Right hindlimb (tissue), 1 donor: ENCODE measurements at places on chromosomes 12 and 14.
A peak's percentile ranks its signal among the peaks of the same experiment; 100 is the strongest.

- no peak for DNase-seq
Measured at GRCh38 chr14:96265383-96266095, 9.5 kb downstream of the BDKRB1 start.

DNA sequence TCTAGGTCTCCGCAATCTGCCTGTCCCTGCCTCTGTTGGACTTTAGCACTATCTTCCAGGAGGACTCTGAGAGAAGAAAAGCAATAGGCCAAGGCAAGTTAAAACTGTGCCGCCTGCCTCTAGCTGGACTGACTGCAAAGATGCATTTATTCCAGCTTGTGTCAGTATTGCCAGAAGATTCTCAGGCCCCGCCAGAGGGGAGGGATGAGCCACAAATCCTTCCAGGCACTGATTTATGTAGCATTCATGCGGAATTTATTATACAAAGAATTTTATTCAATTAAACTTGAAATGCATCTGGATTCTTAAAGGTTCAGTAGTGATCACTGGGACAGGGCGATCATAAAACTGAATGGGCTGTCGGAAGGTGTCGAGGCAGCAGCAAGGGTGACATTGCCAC, 19.8 kb downstream of the MMAB start:
- no peak for DNase-seq

DNA sequence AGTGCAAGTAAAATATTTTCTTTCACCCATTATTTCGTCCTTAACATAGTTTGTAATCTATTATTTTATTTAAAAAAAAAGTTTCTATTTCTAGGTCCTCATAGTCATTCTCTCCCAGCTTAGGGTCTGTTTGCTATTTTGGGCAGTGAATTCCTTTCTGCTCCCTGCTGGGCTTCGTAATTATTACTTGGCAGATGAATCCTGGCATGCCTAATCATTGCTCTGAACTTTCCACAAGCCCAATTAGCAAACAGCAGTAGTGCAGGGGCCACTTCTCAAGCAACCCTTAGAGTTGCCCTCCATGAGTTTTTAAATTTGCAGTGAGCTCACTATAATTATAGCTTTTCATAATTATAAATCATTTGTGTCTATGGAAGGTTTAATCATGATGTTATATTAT, 1378.3 kb upstream of the SEL1L start:
- DNase-seq = no peak

DNA sequence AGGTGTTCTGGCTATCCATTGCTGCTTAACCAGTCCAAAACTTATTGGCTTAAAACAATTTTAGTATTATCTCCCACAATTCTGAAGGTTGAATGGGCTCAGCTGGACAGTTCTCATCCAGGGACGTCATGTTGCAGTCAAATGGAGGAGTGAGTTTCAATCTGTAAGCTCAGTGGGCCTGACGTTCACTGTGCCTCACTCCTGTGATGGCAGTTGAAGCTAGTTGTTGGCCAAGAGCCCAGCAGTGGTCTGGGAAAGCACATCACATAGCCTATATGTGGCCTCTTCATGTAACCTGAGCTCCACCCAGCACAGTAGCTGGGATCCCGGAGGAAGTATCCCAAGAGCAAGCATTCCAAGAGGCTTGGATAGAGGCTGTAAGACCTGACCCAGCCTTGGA, 40.6 kb upstream of the CDKN3 start:
- DNase-seq = peak; percentile 71

- DNase-seq = peak; percentile 45
Measured at GRCh38 chr14:34018564-34019244, 67.8 kb upstream of the EGLN3 start.

- no peak for DNase-seq
Measured at GRCh38 chr12:124484067-124484466, 83.3 kb downstream of the NCOR2 start.

- no peak for DNase-seq
Measured at GRCh38 chr12:50647479-50647878, 116.4 kb upstream of the ATF1 start.

DNA sequence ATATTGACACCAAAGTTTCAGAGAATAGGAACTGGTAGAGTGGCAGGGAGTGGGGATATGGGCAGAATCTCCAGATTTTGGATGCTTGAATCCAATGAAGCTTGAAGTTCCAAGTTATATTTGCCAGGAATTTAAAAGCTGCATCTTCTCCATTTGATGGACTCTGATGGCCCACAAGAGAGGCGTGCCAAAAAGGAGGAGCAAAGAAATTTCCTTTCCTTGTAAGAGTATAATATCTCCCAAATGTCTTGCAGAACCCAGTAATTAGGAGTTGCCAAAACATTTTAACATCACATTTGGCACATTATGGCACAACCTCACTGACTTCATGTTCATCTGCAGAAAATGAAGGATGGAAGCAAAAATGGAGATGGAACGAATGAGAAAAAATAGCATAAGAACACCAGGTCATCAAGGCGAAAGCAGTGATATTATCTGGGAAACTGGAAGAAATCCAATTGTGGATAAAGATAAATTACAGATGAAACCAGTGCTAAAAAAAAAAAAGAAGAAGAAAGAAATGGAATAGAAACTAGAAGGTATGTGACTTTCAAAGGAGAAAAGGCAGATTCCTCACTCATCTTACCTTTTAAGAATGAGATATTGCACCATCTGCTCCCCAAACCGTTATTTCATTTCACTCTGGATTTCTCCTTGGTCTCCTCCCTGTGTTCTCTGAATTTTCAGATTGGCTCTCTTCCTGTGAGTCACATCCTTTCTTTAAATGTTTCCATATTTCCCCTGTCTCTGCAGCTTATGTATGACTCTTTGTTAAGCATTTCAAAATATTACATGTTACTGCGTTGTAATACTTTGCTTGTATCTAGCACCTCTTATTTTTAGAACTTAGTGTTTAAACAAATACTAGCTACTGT, 13.5 kb upstream of the FLRT2 start:
- no peak for DNase-seq

DNA sequence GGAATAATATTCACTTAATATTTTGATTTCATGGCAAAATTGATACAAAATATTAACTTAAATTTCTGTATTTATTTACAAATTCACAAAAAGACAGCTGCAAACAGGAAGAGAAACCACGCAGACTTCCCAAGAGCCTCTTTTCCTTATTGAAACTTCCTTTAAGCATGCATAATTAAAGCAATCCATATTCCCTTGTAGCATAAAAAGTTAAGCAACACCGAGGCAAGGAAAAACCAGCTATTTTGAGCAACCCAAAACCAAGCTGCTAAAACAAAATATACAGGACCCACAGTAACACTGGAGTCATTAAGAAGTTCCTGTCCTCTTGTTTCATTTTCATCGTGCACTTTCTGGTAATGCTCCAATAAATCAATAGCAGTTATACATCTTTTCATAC, 58.0 kb downstream of the EEA1 start:
- DNase-seq = no peak

DNA sequence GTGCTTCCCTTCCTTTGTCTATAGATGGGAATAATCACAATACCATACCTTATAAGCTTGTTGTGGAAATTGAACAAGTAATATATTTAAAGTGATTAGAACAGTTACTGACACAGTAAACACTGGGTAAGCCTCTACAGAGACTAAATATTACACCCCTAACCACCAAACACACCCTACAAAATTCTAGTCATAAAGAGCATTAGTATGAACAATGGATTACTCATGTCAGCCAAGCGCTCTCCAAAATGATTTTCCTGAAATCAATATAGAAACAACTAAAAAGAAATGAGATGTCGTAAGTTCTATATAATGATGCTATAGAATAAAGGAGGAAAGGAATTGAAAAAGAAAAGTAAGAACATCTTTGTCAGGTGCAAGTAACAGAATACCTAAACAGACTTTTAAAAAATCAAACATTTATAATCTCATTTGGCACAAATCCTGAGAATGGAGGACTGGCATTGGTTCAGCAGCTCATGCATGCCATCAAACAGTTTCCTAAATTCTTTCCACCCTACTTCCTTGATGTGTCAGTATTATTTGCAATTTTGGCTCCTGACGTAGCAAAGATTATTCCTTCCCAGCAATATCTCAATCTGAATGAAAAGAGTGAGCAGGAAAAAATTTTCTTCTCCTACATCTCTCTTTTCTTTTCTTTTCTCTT, 118.0 kb downstream of the SINHCAF start:
- no peak for DNase-seq

- peak; percentile 23 for DNase-seq
Measured at GRCh38 chr14:37142835-37143401, 29.5 kb downstream of the SLC25A21 start.

DNA sequence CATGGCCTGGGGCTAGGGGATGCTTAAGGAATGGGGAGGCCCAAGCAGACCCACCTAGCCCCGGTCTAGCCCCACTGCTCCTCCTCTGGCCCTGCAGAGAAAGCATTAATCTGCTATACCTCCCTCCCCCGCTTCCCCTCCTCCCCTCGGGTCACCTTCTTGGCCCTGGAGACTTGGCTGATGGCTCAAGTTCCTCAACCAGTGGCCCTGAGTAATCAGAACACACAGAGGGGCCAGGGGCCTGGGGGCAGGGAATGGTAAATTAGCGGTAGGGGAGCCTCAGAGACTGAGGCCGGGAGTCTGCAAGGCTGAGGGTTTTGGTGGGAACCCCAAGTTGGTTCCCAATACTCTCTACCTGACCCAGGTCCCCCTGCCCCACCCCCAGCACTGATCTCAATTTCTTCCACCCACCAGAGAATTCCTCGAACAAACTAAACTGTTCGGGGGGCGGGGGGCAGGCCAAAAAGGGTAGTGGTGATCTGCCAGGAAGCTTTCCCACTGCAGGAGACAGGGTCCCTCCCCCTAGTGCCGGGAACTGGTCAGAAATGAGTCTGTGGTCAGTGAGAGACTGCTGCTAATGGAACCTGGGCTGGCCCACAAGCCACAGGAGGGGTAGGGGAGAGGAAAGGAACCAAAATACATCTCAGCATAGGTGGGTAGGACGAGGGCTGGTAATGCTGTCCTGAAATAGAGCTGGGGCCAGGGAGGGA, 12.8 kb upstream of the SMARCD1 start:
- no peak for DNase-seq

- no peak for DNase-seq
Measured at GRCh38 chr14:30550335-30550734, 8.6 kb upstream of the G2E3 start.

DNA sequence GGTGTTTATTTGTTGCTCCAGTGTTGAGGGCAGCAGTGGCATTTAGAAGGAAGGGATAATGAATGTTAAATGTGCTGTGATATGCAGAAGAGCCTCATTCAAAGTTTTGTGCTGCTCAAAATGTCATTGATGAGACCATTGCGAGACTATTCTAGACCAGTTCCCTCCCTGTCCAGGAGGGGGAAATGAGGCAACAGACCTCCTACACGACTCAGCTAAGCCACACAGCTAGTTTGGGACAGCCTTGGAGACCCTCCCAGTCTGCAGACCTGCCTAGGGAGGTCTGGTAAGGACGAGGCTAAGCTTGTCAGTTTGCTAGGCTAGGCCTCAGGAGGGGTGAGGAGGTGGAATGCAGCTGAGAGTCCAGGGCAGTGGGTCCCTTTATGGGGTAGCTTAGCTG, 116.0 kb downstream of the NRXN3 start:
- DNase-seq = no peak

DNA sequence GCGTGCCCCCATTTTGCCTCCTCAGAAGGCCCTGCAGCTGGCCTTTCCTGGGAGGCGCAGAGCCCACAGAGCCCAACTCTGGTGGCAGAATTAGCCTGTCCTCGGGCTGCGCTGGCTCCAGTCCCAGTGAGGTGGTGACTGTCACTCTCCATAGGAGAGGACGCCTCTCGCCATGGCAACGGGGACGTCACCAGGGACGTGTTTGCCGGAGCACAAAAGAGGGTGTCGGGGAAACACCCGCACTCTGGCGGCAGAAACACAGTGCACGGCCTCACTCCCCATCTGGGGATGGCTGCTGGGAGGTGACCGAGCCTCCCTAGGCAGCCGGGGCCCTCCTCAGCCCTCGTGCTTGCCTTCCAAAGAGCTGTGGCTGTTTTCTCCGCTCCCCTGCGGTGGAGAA, 50.2 kb upstream of the NCOR2 start:
- no peak for DNase-seq

- no peak for DNase-seq
Measured at GRCh38 chr14:57747036-57747435, 118.9 kb downstream of the SLC35F4 start.

DNA sequence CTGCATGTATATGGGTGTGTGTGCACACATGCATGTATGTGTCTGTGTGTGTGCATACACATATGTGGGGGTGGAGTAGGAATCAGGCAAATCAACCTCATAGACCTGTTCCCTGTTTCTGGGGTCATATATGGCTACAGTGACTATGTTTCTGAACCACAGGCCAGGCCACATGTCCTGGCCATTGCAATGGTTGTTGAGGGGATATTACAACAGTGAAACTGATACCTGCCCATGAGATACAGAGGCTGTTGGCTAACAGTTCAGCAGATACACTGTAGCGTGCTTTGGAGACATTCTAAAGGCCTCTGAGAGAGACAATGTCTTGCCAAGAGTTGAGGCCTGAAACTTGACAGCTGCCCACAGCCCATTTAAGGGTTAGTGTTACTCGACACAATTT, 47.3 kb upstream of the FOS start:
- DNase-seq = no peak

- DNase-seq = no peak
Measured at GRCh38 chr14:26276757-26277156, 321.1 kb downstream of the NOVA1 start.

DNA sequence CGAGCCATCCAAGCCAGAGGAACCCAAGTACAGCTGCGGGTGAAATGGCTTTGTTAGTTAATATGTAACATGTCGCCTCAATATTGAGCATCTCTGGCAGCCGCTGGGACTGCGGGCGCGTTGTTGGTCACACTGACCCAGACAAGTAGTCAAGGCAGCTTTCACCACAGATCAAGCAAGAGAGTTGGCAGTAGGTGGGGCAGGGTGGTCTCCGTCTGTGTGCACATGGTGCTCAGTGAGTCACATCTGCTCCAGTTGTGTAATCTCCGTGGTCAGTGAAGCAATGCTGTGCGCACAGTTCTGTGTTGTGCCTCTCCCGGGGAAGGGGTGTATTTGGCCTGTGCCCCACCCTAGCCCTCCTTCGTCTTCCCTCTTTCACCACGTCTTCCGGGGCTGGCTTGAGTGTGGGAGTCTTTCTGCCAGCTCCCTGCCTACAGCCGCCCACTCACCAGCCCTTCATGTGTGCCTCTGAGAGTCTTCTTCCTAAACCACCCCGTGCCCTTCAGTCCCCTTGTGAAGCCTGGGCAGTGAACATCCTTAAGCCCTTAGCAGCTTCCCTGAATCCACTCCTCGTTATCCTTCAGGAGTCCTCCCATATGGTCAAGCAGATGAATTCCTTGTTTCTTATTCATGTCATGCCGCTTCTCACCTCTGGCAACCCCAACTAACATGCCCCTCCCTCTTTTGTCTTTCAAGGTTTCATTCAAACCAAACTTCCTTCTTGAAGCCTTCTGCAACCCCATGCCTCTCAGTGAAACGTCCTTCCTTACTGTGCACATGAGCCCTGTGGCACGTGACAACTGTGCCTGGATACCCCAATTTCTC, 242.1 kb downstream of the CACNA1C start:
- peak; percentile 20 for DNase-seq

DNA sequence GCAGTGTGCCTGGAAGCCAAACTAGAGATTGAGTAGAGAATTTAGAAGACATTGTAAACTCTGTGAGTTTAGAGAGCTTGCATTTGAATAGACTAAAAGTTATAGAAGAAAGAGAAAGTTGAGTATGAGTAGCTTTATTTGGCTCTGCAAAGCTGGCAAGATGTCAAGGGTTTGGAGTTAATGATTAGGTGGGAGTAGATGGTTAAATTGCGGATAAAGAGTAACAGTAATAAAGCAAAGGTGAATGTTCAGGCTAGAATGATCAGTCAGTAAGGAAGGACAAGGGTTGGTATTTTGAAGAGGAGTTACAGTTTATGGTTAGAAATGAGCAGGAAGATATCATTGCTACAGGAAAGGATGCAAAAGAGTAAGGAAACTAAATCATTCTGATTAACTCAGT, 5.2 kb downstream of the PPM1A start:
- DNase-seq = no peak

- DNase-seq = no peak
Measured at GRCh38 chr14:32597771-32598170, 268.7 kb downstream of the AKAP6 start.
